ENCODE measurements at places on chromosomes 11 and 22. TPM values are rescaled to one million over a fixed set of nuclear protein-coding genes. Genes with fewer than 3 reads are reported as not detected.

The TMPRSS13 gene
- 0.50 TPM for total RNA-seq

DNA sequence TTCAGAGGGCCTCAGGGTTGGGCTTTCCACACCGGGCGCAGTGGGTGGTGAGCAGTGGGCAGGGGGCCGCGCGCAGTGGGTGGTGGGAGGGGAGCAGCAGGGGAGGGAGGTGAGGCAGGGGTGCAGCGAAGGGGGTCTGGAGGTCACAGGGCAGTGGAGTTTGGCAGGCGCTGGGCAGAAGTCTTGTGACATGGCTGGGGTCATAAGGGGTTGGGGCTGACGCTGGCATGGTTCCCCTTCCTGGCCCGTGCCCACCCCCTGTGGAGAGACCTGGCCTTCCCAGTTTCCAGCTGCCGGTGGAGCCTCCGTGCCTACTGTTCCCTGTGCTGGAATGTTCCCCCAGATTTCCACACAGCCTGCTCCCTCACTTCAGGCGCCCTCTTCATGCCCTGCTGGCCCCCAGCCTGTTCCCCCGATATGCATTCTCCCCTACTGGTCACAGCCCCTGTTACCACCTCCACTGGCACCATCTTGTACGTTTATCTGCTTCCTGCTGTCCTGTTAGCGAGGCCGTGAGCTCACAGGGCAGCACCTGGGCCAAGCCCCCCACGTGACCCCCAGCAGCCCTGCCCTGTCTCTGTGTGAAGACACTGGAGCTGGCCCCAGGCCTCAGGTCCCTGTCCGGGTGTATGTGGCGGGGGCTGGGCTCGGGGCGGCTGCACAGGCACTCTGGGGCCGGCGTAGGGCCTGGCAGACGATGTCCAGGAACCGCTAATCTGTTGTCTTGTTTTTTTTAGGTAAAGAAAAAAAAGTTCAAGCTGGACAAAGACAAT is 111.6 kb downstream of the KCNQ1OT1 start:
- no peak overlapping the region for H3K4me3 ChIP-seq
- DNase-seq, result no peak
- H3K4me1 ChIP-seq, result no peaks in the 10 kb centered on the region
- H3K27ac ChIP-seq, result no peak overlapping the region
- H3K27me3 ChIP-seq, result peaks cover 28% of the 10 kb centered on the region

DNA sequence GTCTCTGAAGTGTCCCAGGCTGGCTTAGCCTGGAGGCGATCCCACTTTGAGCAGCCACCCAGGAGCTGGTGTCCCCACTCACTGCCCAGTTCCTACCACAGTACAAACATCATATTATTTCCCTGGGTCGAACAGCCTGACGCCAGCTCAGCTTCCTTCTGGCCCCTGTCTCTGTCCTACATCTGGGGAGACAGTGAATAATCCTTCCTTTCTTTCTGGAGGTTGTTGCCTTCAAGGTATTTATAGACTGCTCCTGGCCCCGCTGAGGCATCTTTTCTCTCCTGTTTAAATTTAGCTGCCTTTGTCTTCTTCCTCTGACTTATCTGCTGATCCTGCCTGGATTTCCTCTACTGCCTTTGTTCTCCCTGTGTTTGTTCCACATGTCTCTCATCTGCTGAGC is 56.8 kb upstream of the LRRC55 start:
- DNase-seq, result no peak
- no peak overlapping the region for H3K27ac ChIP-seq
- no peaks in the 10 kb centered on the region for H3K36me3 ChIP-seq
- no peaks in the 10 kb centered on the region for H3K27me3 ChIP-seq
- H3K4me1 ChIP-seq, result peaks cover 10% of the 10 kb centered on the region

DNA sequence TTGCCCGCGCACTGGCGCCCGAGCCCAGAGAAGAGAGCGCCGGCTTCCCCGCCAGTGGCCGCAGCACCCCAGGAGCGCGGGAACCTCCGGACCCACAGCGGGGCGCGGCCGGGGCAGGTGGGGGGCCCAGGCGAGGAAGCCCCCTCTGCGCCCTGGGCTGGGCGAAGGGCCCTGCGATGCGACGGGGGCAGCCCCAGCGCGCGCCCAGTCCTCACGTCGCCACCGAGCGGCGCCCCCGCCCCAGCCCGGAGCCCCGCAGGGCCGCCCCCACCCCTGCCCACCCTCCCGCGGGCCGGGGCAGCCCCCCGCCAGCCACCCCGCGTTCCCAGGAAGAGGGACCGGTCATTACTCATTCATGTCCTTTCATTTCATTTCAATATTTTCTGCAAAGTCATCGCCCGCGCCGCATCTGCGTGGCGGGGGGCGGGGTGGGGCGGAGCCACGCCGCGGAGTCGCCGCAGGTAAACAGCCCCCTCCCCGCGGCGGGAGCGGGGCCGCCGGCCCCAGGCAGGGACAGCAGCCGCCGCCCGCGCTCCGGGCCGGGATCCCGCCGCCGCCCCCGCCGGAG is 673 bp upstream of the PANX2 start:
- H3K4me3 ChIP-seq, result peak overlapping the region; percentile 54
- H3K4me1 ChIP-seq, result no peaks in the 10 kb centered on the region
- no peaks in the 10 kb centered on the region for H3K36me3 ChIP-seq
- peaks cover 3% of the 10 kb centered on the region for H3K27me3 ChIP-seq
- no peak for DNase-seq

The OR51I1 gene
- not detected for total RNA-seq

The LRRC56 gene
- total RNA-seq, result 3.4 TPM

The ADAMTS15 gene
- total RNA-seq, result 1.5 TPM

- H3K27ac ChIP-seq, result no peak overlapping the region
- H3K4me1 ChIP-seq, result no peaks in the 10 kb centered on the region
- H3K36me3 ChIP-seq, result peaks cover 29% of the 10 kb centered on the region
- no peak for DNase-seq
- H3K4me3 ChIP-seq, result no peak overlapping the region
- no peaks in the 10 kb centered on the region for H3K27me3 ChIP-seq
These were observed 12.0 kb downstream of the ALG8 start for GRCh38 chr11:78127403-78127802.

DNA sequence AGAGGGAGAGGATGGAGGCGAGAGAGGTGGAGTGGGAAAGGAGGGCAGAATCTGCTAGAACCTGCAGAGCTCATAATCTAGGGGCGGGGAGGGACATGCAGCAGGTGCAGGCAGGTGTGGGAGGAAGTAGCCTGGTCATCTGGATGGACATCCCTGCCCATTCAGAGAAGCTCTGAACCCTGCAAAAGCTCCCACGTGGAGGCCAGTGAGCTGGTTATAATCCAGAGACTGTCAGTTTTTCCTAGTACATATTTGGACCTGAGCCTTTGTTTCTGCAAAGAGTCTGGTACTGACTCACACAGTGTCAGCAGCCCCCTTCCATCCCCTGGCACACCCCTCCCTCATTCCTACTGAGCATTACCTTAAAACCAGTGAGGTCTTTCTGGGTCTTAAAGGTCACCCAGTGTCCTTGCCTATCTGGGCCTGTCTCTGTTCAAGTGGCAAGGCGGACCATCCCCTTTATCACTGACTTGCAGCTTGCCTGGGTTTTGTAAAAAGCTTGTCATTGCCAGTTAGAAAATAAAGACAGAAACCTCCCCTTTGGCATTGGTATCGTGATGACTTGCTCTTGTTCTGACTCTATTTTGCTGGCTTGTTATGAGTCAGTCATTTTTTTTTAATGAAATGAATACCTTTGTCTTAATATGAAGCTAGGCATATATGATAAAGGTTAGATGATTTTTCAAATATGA is 26.1 kb downstream of the PTPRJ start:
- H3K27me3 ChIP-seq, result no peaks in the 10 kb centered on the region
- no peak overlapping the region for H3K4me3 ChIP-seq
- no peak for DNase-seq
- peaks cover 7% of the 10 kb centered on the region for H3K4me1 ChIP-seq

GRCh38 chr11:12999597-12999996 is 9.5 kb upstream of the RASSF10 start:
- no peak overlapping the region for H3K4me3 ChIP-seq
- DNase-seq, result no peak
- no peaks in the 10 kb centered on the region for H3K27me3 ChIP-seq
- 0 out of 2 replicates have a peak, but pooled peaks cover 6% of the 10 kb centered on the region for H3K36me3 ChIP-seq
- no peak overlapping the region for H3K27ac ChIP-seq

DNA sequence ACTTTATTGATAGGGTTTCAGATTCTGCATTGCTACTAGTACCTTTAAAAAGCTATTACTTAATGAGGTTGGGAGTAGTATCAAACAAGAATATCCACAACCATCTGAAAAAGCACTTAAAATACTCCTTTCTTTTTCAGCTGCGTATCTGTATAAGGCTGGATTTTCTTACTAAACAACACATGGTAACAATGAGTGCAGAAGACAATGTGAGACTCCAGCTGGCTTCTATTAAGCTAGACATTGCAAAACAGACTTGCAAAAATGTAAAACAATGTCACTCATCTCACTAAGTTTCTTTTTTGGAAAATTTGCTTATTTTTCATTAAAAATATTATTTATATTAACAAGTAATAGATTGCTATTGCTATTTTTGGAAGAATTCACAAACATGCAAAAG is 132.6 kb downstream of the WNT11 start:
- H3K27me3 ChIP-seq, result no peaks in the 10 kb centered on the region
- peaks cover 5% of the 10 kb centered on the region for H3K36me3 ChIP-seq
- DNase-seq, result no peak
- no peak overlapping the region for H3K4me3 ChIP-seq
- H3K4me1 ChIP-seq, result no peaks in the 10 kb centered on the region
- no peak overlapping the region for H3K27ac ChIP-seq

The MRGPRX4 gene
- not detected for total RNA-seq

DNA sequence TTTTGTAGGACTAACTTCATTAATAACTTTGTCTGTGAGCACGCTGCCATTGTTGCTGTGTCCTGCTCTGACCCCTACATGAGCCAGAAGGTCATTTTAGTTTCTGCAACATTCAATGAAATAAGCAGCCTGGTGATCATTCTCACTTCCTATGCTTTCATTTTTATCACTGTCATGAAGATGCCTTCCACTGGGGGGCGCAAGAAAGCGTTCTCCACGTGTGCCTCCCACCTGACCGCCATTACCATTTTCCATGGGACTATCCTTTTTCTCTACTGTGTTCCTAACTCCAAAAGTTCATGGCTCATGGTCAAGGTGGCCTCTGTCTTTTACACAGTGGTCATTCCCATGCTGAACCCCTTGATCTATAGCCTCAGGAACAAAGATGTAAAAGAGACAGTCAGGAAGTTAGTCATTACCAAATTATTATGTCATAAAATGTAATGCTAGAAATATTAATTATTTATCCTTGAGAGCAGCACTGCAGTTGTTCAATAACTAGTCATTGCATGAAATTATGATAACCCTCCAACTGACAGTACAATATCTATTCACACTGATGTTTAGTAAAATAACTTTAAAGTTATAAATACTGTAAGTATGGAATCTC is 46.4 kb upstream of the OR5D13 start:
- H3K27me3 ChIP-seq, result no peaks in the 10 kb centered on the region
- H3K27ac ChIP-seq, result no peak overlapping the region
- H3K36me3 ChIP-seq, result no peaks in the 10 kb centered on the region
- no peaks in the 10 kb centered on the region for H3K4me1 ChIP-seq
- no peak overlapping the region for H3K4me3 ChIP-seq
- DNase-seq, result no peak

DNA sequence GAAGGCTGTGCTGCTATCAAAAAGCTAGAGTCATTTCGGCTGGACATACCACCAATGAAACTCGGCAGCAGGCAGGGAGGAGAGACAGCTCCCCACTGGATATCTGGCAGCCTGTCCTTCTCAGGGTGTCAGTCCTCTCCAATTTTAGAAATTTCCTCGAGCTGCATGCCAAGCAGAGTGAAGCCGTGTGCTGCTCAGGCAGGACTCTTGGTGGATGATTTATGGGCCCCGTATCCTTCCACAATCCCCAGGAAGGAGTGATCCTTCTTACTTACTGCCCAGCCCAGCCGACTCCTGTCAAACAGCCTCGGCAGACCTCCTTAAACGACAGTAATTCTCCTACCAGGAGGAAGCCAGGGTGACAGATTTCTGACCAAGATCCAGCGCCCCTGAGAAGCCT is 410.4 kb downstream of the TENM4 start:
- no peaks in the 10 kb centered on the region for H3K36me3 ChIP-seq
- no peak overlapping the region for H3K4me3 ChIP-seq
- no peak overlapping the region for H3K27ac ChIP-seq
- no peaks in the 10 kb centered on the region for H3K4me1 ChIP-seq
- no peaks in the 10 kb centered on the region for H3K27me3 ChIP-seq

DNA sequence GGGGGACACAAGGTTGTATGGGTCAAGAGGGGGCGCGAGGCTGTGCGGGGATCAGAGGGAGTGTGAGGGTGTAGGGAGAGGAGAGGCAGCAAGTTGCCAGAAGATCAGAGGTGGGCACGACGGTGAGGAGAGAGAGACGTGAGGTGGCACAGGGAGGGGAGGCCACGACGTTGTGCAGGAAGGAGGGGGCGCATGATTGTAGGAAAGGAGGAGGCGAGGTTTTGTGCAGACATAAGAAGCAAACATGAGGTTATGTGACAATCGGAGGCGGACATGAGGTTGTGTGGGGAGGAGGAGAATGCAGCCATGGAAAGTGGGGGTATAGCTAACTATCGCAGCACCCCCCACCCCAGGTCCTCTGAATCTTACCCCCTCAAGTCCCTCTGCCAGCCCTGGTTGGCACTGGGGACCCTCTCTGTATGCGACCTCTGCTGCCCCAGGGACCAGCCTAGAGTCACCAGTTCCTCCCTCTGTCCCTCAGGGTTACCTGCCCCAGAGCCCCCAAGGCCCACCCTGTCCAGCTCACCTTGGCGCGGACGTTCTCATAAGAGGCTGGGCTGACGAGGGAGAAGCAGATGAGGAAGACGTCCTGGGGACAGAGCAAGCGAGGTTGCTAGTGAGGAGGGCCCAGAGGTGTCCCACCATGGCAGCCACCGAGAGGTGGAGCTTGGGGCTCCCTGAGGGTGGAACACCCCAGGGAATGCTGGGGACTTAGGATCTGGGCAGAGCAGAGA is 12.5 kb downstream of the RAC2 start:
- no peak for DNase-seq
- H3K36me3 ChIP-seq, result no peaks in the 10 kb centered on the region
- no peaks in the 10 kb centered on the region for H3K27me3 ChIP-seq

Measured in H9 (cell line).